ENCODE measurements at places on chromosomes 3 and 15.

GRCh38 chr15:56943403-56943802 is 25.0 kb downstream of the TCF12 start:
- no peak for DNase-seq

DNA sequence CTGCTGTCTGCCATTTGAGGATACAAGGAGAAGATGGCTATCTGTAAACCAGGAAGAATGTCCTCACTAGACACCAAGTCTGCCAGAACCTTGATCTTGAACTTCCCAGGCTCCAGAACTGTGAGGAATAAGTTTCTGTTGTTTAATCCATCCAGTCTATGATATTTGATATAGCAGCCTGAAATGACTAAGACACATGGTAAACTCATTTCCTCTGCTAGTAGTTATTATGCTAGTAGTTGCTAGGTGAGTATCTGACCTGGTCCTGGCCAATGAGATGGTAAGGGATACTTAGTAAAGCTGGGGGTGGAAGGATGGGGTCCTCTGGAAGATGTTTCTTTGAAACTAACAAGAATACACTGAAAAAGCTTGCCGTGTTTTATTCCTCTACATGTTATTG is 280.7 kb upstream of the ARHGEF26 start:
- no peak for DNase-seq

GRCh38 chr15:63192619-63193206 is 3.3 kb downstream of the RAB8B start:
- DNase-seq, result no peak

DNA sequence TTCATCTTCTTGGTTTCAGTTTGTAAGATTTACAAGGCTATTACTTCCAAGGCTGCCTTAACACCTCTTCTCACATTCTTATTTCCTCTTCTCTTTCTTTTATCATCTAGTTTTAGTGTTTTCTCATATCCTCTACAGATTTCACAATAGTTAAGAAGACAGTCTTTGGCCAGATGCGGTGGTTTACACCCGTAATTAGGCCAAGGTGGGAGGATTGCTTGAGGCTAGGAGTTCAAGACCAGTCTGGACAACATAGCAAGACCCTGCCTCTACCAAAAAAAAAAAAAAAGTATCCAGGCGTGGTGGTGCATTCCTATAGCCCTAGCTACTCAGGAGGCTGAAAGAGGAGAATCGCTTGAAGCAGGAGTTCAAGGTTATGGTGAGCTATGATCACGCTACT is 3.5 kb upstream of the ALDH1A2 start:
- DNase-seq, result no peak

GRCh38 chr3:74267588-74268184 is 346.8 kb downstream of the CNTN3 start:
- peak; percentile 68 for DNase-seq

DNA sequence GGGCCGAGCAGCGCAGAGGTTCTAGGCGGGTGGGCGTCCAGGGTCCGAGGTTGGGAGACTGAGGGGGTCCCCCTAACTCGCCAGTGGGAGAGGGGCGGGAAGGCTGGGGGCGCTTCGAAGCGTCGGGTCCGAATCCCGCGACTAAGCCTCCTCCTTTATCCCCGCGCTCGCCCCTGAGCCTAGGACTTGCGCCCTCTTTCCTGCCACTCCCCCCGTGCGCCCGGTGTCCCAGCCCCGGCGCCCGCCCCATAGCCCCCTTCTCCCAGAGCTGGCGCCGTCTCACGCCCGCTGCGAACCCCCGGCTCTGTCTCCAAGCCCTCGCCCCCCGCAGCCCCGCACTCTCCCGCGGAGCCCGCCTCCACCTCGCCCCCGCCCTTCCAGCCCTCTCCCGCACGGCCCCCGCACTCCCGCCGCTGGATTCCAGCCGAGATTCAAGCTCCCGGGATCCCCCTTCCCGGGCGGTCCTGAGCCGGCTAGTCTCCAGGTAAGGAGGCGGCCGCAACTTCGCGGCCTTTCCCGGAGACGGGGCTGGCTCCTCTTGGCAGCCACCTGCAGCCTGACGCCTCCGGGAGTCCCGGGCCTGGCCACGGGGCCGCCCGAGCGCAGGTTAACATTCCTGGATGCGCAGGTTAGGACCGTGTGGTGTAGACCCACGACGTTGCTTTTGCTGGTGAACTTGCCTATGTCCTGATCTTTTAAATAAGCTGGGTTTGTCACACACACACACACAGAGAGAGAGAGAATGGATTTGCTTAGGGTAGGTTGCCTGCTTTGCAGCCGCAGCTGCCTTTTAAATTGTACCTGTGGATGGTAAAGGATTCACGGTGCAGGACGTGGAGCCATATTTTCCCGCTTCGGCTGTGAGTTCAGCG is 563 bp downstream of the PXYLP1 start:
- DNase-seq, result peak; percentile 58

DNA sequence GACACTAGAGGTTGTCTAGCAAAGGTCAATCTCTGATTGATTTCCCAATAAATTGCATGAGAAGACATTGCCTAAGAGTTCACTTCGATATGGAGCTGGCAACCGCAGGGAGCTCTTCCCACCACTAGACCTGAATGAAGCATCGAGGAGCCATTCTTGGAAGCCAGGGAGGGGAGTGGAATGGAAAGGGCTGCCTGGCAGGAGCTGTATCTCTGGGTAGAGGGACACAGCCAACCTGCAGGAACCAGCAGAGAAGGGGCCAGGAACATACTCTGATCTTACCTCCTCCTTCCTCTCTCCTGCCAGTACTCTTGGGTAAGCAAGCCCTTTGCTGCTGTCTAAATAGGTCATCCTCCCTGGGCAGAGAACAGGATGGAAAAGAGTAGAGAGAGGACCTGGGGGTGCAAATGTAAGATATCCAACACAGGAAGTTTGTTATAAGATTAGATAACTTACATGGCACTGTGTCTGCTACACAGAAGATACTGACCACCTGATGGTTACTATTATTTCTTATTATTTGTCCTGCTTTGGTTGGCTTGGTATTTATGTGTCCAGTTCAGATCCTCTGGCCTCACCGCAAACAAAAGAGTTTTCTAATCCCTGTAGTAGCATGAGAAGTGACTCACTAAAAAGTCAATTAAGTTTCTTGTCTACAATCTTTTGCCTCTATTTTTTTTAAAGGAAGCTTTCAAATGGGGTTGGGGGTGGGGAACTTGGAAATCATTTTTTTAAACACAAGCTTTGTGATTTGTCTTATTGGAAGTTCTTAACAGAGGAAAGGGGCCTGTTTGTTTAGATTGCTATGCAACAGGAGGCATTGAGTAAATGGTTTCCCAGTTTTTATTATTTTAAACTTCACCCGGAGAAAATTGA is 156.7 kb upstream of the TSC22D2 start:
- DNase-seq, result peak; percentile 82

DNA sequence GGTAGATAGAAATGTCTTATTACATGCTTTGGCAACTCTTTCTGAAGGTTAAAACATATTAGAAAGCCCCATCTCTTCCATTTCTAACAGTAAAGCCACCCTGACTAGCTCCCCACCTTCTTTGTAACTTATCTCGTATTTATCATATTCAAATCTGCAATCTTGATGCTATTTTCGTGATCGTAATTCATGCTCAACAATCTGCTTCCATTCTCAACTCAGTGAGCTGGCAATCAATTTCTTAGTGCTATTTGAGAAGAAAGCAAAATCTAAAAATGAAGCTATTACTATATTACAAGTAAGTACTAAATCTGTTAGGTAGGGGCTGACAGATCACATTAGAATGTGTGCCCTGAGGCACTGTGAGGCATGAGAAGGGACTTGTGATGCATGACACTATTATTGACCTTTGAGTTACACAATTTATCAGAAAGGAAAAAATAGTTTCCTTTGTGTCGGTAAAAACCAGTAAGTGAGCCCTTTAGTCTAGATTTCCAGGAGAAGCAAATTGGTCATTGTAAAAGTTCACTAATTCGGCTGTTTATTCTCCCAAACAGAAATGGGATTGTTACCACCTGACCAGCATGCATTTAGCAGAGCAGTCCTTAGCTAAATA is 379.7 kb upstream of the CNTN6 start:
- no peak for DNase-seq

GRCh38 chr15:94749811-94750617 is 518.7 kb downstream of the MCTP2 start:
- peak; percentile 3 for DNase-seq

DNA sequence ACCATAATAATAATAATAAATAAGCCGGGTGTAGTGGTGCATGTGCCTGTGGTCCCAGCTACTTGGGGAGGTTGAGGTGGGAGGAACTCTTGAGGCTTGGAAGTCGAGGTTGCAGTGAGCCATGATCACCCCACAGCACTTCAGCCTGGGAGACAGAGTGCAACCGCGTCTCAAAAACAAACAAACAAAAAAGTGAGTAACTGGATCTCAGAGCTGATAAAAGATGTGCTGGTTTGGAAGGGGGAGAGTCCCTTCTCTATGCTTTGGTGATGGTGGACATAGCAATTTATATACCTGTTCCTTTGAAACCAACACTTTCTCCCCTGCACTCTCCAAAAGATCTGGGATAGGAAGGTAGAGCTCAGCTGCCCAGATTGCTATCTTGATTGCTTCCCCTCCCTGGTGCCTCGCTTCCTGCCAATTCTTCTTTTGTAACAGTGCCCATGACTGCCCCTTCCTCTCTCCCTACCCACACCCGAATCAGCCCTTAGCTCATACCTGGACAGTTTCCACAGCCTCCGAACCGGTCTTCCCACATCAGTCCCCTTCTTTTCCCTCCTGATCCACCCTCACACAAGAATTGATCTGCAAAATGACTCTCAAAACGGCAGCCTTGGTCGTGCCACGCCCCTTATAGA is 55.1 kb upstream of the UBE2E1 start:
- no peak for DNase-seq

DNA sequence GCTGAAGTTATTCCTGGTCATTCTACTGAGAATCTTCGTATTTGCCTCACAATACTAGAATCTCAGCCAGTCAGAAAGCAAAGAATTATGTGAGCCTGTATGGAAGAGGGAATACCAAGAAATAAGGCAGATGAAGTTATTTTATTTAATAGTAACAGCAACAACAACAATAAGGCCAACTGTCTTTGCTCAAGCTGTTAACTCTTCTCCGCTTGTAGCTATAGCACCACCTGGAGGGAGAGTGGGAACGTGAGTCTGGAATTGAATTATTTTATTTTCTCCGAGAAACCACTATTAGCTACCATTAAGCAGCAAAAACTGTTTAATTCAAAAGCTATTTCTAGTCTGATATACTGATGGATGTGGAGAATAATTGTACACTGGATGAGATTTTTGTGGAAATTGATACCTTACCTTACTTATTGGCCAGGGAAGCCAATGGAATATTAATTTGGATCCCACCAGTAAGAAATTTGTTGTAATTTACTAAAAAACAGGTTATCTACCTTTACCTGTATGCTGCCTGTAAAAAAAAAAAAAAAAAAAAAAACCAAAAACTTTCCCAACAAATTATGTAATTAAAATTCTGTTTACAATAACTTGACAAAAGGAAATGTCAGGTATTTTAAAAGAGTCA is 50.1 kb downstream of the CALML4 start:
- DNase-seq, result peak; percentile 74

DNA sequence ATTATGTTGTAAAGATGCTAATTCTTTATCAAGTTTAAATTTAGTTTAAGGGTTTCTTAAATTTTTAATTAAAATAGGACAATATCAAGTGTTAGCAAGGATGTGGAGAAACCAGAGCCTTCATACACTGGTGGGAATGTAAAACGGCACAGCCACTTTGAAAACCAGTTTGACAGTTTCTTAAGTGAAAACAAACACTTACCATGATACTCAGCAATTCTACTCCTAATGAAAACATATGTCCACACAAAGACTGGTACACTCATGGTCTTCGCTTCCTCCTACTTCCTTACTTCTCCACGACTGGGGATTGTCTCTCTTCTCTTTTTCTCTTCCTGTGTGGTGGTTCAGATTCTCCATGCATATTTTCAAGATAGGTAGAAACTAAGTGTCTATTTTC is 9.2 kb downstream of the SKIC8 start:
- no peak for DNase-seq

GRCh38 chr3:46399098-46399497 is 7.8 kb downstream of the CCR5AS start:
- DNase-seq, result no peak

DNA sequence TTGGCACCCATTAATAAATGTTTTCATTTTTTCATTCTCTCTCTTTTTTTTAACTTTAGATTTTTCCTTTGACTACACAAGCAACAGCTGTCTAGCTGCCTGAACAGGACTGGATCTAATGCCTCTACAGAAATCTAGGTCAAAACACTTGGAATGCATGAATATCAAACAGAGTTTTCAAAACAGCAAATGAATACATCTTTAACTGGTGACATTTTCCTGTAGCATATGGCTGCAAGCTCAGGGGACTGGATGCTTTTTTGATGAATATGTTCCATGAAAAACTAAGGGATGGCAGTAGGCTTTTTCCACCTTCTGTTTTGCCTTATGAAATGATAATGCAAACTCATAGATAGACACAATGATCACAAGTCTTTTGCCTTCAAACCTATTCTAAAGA is 661.7 kb downstream of the MCTP2 start:
- no peak for DNase-seq

DNA sequence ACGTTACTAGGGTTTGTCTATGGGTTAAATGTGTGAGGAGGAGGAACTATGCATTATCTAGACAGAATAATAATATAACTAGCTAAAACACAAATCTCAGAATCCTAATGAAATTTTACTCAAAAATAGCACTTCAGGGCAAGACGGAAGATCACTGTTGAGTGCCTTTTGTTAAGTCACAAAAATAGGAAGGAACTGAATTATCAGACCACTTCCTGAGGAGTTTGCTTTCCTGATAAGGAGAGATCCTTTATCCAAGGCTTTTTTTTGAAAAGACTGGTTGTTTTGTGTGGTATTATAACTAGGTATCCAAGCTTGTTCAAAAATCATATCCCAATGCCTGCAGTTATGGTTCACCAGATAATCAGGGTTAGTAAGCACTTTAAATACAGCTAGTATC is 34.6 kb downstream of the NR2E3 start:
- no peak for DNase-seq

DNA sequence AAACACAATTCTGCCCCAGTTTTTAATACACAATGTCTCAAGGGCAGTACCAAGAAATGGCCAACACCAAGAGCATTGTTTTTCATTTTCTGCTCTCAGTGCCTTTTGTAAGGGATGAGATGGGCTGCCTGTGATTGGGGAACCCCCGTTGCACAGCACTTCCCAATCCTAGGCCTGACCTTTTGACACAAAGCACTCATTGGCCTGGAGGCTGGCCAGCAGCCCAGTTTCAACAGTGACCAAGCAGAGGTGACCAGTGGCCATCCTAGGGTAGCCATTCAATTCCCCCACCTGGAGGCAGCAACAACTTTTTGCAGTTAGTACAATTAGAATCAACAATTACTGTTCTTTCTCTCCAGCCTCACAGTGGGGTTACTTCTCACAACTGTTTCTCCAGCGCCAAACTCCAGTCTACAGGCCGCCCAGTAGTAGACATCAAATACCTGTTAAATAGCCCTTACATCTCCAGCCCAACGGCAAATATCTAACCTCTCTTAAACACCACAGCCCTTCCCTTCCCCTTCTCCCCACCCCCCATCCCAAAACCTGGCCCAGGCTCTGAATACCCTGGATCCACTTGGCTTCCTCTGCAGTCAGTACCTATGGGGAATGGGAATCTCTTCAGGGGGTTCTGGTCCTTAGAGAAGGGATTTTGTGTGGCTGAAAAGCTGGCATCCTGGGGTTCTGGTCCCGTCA is 8.9 kb upstream of the LRRC2 start:
- no peak for DNase-seq
